ENCODE measurements at places on chromosomes 1 and 21.
A peak's percentile ranks its signal among the peaks of the same experiment; 100 is the strongest.

GRCh38 chr1:38013227-38013622 lies 691 bp downstream of the UTP11 start:
- DNase-seq, result no peak

- no peak for DNase-seq
These were observed 169.5 kb upstream of the USP24 start for GRCh38 chr1:55384637-55385036.

DNA sequence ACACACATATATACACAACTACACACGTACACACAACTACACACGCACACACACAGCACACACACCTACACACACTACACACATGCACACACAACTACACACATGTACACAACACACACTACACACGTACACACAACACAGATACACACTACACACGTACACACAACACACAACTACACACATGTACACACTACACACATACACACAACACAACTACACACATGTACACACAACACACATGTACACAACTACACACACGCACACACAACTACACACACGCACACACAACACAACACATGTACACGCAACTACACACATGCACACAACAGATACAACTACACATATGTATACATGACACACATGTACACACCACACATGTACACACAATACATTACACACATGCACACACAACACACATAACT lies 318.1 kb downstream of the CAMTA1 start:
- no peak for DNase-seq

DNA sequence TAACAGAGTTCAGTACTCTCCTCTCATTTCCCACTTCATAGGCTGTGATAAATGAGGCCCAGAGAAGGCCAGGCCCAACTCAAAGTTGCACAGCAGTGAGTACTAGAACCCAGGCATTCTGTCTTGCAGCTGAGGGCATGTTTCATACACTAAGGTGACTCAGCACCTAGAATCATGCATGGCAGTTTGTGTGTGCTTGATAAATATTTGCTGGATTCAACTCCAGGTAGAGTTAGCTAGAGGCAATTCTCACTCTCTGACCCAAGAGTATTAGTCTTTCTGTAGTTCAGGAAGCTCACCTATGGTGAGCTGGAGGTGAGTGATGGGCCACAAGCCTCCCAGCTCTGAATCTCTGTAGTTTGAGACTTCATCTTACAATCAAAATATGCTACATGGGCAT lies 10.7 kb downstream of the NKAIN1 start:
- no peak for DNase-seq

GRCh38 chr1:93344886-93345632 lies 648 bp upstream of the DR1 start:
- no peak for DNase-seq

- no peak for DNase-seq
These were observed 197.5 kb upstream of the PTBP2 start for GRCh38 chr1:96524100-96524499.

DNA sequence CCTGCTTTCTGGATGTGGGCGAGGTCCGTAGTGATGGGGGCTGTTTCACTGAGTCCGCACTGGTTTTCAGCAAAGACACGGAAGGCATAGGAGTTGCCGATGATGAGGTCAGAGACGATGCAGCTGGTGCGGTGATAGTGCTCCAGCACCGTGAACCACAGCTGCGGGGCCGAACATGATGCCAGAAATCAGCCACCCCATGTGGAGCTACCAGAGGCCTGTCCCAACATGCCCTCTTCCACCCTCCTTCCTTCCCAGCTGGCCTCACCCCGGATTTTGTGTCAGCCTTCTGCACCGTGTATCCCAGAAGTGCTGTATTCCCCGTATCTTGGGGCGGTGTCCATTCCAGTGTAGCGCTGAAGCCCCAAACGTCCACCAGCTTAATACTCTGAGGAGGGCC lies 10.0 kb downstream of the MYBPHL start:
- no peak for DNase-seq

GRCh38 chr1:203673550-203674411 lies 47.1 kb downstream of the ATP2B4 start:
- peak; percentile 74 for DNase-seq

DNA sequence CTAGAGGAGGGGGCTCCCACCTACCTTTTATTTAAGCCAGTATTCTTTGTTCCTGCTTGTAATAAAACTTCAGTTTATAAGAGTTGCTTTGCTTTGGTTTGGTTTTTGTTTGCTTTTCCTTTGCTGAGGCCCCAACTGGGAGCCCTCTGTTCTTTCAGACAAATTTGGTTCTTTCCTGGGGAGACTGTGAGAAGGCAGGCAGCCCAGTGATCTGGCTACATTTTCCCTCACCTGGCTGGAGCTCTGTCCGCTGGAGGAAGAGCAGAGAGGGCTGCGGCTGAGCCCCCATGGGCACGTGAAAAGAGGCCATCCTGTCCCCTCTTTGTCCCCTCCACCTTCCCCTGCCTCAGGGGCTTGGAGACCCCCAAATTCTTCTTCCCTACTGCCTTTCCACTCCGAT lies 7.3 kb upstream of the SFN start:
- DNase-seq, result no peak

GRCh38 chr1:164588516-164589341 lies 29.7 kb downstream of the PBX1 start:
- DNase-seq, result no peak

- no peak for DNase-seq
These were observed 15.0 kb upstream of the TMEM201 start for GRCh38 chr1:9573723-9574122.

DNA sequence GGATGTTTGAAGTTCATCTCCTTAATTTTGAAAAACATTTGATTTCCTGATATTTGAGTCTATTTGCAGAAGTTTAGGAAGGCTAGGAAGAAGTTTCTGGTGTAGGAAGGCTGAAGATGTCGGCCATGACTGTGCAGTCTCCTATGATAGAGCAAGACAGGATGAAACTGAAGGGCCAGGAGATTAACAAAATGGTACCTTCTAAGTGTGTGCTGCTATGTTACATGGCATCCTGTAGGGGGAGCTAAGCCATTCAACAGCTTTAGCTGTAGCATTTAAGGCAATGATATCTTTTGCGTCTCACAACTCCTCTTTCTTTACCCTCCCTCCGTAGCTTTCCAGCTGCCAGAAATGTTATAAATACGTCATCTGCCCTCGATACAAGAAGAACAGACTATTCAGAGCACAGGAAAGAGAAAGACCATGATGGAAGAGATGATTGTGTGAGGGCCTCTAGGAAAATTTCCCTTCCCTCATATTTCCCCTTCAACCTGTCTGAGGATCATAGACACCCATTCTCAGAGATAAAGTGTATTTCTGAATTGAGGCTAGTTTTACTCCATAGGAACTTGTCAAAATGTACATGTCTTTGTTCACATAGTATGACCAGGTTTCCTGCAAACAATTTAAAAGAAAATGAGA lies 61.1 kb downstream of the XCL1 start:
- no peak for DNase-seq

DNA sequence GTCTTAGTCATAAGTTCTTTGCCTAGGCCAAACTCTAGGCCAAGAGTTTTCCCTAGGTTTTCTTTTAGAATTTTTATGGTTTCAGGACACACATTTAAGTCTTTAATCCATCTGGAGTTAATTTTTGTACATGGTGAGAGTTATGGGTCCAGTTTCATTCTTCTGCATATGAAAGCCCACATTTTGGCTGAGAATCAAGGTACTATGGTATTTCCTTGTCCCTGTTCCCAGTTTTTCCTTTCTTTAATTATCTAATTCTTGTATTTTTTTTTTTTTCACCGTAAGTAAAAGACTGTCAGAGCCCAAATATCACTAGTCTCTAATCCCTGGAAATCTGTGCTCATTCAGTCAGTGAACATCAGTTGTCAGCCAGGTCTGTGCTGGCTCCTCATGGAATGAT lies 105.4 kb downstream of the MAP3K21 start:
- no peak for DNase-seq

- no peak for DNase-seq
These were observed 831 bp downstream of the TIPRL start for GRCh38 chr1:168179438-168180147.

DNA sequence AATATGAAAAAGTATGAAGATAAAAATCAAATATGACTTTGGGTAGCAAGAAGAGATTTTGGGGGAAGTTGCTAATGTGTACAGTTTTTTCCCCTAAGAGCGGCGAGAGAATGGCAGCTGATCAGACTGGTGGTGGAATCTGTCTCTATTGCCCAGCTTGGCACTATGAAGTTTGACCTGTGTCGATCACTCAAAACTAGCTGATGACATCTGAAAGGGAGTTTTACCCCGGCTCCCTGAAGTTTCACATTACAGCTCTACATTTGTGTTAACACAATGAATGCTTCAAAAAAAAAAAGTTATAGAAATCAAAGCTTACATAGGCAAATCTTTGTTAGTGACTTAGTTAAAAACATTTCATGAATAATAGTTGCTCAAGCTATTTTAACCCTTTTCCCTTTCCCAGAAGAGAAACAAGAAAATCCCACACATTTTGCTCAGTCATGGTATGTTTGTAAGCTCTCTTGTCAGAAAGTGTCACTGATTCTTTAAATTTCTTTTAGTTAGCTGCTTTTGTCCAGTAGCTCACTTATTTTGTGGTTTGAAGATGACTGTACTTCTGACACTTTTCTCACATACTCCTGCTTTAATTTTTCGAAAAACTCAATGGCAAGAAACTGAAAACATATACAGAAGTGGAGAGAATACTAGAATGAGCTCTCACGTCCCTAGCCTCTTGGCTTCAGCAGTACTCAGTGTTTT lies 41.3 kb downstream of the DYRK1A start:
- no peak for DNase-seq

GRCh38 chr1:169022648-169023047 lies 83.8 kb upstream of the ATP1B1 start:
- no peak for DNase-seq

DNA sequence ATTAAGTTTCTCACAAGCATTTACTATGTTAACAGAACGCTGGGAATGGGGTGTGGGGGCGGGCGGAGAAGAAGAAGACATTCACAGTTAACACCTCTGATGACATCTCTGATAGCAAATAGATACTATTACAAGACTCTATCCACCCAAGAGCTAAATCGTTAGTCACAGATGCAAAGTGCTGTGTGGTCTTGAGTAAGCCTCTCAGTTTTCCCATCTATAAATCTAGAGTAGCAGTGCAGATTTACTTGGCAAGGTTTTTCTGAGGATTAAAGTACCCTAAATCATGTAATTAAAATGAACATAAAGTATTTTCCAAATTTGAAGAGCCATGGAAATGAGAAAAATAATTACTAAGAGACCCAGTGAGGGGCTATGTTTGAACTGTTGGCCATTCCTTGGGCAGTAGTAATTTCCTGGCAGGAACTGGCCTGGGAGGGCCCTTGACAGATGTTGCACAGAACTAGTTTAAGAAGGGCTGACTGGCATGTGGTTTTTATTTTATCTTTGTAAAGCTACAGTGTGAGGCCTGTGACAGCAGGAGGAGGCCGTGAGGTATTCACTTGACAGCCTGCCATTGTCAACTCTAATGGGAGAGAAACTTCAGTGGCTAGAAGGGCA lies 58.7 kb upstream of the APOBEC4 start:
- no peak for DNase-seq

DNA sequence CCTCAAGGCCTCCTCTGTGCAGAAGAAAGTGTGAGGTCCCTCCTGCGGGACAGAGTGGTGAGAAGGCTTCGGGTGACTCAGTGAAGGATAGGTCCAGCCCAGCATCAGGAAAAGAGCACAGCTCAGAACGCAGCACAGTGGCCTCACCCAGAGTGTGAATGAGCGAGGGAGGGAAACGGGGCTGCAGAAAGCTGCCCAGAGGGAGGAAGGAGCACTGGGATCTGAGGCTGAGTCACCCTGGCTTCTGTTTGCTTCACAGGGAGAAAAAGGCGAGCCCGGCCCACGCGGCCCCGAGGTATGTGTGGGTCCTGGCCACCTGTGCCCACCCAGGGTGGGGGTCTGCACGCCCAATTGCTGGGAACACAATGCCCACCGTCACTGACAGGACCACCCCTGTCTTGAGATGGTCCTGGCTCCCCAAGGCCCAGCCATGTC lies 24.3 kb downstream of the COL6A2 start:
- DNase-seq, result no peak

DNA sequence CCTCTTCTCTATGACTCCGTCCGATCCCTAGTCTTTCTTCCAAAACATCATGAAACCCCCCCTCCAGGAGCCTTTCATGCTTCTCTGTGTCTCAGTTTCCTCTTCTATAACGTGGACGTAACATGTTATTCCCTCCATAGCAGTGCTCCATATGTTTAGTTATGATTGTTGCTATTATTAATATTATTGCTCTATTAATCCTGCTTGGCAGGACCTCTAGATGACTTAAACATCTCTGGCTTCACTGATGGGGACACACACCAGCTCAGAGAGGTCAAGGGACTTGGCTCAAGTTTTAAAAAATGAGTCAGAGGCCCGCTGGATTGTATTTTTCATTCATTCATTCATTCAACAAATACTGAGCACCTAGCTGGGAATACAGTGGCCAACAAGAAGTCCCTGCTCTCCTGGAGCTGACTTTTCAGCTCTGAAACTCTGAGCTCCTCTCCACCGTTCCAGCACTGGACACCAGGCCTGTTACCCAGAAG lies 404 bp upstream of the CPLANE2 start:
- DNase-seq, result no peak

GRCh38 chr1:6507461-6507911 lies 16.0 kb upstream of the PLEKHG5 start:
- no peak for DNase-seq

DNA sequence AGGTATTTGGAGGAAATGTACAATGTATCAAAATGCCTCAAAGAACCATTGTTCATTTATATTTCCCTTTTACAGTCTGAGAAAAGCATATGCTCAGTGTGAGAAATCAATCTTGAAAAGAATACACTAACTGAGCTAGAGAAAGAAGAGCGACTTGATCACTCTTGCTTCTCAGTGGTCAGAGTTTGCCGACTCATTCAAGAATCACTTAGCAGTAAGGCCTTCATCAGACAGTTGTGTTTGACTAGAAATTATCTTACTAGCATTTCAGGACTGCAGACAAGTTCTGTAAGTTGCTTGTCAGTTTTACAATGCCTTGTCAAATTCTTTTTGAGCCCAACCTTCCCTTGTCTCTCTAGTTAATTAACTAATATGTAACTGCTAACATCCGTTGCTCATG lies 12.9 kb downstream of the RGS18 start:
- DNase-seq, result no peak

- no peak for DNase-seq
These were observed 488.2 kb downstream of the OMA1 start for GRCh38 chr1:58058323-58058722.

GRCh38 chr1:246001837-246002230 lies 505.2 kb downstream of the SMYD3 start:
- DNase-seq, result no peak

- no peak for DNase-seq
These were observed 15.1 kb upstream of the IL22RA1 start for GRCh38 chr1:24157918-24158481.

DNA sequence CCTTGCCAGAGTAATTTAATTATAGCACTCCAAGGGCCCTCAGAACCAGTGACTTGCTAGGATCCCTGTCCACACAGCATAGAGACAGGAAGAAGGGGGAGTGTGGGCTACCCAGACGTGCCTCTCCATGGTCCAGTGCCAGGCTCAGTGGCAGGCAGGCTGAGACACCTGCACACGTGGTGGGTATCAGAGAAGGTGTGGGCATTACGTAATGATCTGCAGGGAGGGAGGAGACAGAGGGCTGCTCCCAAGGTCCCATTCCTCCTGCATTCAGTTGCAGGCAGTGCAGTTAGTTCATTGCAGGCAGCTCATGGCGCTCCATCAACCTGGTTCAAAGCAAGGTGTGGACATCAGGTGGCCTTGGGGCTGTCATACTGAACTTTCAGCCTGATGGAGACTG lies 49.9 kb downstream of the C8B start:
- DNase-seq, result no peak

- DNase-seq, result no peak
These were observed 29.6 kb downstream of the LAMC1 start for GRCh38 chr1:183052861-183053260.

- no peak for DNase-seq
These were observed 35.9 kb downstream of the CNST start for GRCh38 chr1:246602194-246602593.

All from CD4-positive, alpha-beta T cell treated with Interleukin-6 for 4 hours (primary cell).